ENCODE measurements at places on chromosomes 4 and X.

DNA sequence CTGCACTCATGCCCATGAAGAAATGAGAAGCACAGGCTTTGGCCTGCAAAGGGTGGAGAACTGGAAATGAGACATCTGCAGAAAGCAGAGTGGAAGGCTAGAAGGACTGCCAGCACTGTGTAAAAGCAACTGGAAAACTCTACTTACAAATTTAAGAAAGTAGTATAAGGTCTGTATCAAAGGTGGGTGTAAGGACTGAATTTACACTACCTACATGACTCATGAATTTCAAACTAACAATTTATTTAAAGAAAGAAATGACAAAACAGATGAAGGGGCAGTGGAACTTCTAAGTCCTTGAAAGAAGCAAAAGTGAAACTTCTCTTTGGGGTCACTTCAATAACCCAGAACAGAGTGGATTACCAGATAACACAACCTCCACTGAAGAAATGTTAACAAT, 71.2 kb downstream of the SLC10A7 start:
- DNase-seq: no peak

DNA sequence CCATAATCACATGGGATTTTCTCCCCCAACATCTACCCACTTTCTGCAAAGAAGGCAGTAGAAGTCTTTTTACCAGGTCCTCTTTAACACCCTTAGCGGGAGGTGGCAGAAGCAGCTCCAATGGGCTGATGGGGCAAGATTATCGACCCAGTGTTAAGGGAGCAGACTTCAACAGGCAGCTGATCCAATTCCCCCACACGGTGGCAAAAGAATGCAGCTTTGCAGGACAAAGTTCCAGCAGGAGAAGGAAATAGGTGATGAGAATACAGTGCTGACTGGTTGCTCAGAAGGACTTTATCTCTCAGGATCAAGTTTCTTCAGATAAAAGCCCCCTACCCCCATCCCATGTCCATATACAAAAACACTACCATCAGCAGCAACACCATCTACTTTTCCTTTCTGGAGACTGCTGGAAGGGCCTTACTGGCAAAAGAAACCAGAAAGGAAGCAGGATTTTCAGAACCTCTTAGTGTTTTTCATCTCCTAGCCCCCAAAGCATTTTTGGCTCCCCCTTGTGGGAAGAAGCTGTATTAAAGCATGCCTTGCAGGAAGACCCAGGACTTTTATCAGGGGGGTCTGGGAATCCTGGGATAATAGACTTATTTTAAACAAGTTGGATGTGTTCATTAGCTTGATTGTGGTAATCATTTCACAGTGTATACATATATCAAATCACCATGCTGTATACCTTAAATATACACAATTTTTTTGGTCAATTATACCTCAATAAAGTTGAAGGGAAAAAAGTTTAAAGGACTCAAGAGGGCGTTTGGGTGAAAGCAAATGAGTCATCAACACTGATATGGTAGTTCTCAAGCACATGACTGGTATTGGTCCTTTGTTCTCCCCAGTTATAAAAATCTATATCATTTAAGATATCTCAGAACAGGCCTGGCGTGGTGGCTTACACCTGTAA, 146.4 kb downstream of the GPC3 start:
- DNase-seq: no peak

DNA sequence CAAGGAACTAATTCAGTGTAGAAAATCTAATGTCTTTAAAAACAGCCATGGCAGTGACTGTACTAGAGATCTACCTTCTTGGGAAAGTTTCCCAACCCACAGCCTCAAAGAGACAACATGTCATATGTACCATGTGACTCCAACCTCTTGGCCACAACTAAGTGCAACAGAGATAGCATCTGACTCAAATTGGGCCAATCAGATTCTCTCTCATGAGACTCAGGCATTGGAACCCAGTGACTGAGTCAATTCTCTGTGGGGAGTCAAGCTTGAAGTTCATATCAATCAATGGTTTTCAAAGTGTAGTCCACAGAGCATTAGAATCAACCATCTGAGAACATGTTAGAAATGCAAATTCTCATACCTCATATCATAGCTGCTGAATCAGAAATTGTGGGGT, 123.3 kb downstream of the MBNL3 start:
- no peak for DNase-seq

DNA sequence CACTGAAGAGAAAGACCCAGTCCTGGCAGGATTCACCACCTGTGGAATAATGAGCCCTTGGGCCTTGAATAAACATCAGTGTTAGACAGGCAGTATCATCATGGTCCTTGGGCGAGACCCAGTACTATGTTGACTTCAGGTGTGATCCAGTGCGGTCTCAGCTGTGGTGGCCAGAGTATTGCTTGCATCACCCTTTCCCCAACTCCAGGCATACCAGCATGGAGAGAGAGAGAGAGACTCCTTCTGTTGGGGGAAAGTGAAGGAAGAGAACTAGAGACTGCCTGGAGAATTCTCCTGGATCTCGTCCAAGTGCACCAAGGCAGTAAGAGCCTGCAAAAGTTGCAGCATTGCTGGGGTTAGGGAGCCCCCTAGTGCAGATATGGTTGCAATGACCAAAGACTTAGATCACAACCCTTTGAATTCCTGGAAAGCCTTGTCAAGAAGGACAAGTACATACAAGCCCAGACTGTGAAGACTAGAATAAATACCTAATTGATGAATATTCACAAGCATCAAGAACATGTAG, 61.1 kb upstream of the VAMP7 start:
- no peak for DNase-seq

- DNase-seq: no peak
Observed at GRCh38 chr4:155761916-155762315, 3.1 kb downstream of the GUCY1B1 start.
